ENCODE measurements at places on chromosomes 12 and 14.
A peak's percentile ranks its signal among the peaks of the same experiment; 100 is the strongest.

GRCh38 chr12:54217774-54218241, 29.0 kb upstream of the SMUG1 start:
- peak; percentile 49 for DNase-seq
- H3K27me3 ChIP-seq = peaks cover 17% of the 10 kb centered on the region
- H3K27ac ChIP-seq = no peak overlapping the region
- peaks cover 24% of the 10 kb centered on the region for H3K4me1 ChIP-seq
- H3K4me3 ChIP-seq = peak overlapping the region; percentile 81
- H3K36me3 ChIP-seq = no peaks in the 10 kb centered on the region

DNA sequence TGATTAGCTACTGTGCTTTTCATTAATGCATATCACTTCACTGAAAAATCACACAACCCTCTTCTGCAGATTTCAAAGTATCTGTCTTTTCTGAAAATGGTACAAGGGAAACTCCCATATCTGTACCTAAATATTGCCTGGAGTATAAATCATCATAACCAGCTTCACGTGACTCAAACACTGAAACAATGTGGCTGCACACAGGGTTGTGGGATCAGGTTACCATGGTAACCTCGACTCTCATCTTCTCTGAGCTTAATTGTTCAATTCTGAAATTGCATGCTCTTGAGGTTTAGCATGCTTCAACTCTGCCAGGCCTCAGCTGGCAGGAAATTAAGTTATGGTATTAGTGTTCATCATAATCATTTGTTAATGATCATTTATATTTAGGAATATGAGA, 77.5 kb upstream of the CPSF6 start:
- H3K4me3 ChIP-seq = no peak overlapping the region
- no peaks in the 10 kb centered on the region for H3K4me1 ChIP-seq
- H3K36me3 ChIP-seq = no peaks in the 10 kb centered on the region
- H3K27ac ChIP-seq = no peak overlapping the region
- DNase-seq = no peak
- H3K27me3 ChIP-seq = no peaks in the 10 kb centered on the region

GRCh38 chr14:72573725-72574417, 320.0 kb downstream of the DPF3 start:
- H3K36me3 ChIP-seq = no peaks in the 10 kb centered on the region
- no peak for DNase-seq
- peaks cover 1% of the 10 kb centered on the region for H3K27me3 ChIP-seq
- no peaks in the 10 kb centered on the region for H3K4me1 ChIP-seq
- no peak overlapping the region for H3K27ac ChIP-seq
- no peak overlapping the region for H3K4me3 ChIP-seq

DNA sequence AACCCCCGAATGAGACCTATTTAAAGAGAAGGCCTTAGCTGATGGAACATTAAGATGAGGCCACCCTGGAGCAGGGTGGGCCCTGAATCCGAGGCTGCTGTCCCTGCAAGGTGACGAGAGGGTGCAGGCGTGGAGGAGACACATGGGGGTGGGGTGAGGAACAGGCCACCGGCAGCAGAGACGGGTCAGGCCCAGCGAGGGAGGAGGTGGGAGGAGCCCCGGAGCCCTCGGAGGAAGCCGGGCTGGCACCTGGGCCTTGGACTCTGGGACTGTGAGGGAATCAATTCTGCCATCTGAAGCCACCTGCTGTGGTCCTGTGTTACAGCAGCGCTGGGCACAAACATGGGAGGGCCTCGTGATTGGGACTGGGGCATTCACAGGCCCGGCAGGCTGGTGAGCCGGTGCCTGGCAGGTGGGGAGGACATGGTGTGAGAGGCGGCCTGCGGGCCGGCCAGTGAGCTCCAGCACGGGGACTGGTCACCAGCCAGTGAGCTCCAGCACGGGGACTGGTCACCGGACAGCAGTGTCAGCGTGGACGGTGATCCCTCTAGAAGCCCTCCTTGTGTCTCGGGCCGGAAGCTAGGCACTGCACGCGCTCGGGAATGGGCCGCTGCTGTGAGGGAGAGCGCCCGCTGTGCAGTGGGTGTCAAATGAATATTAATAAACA, 46.7 kb downstream of the NOC4L start:
- no peak overlapping the region for H3K27ac ChIP-seq
- peak overlapping the region; percentile 70 for H3K4me3 ChIP-seq
- H3K36me3 ChIP-seq = no peaks in the 10 kb centered on the region
- peaks cover 10% of the 10 kb centered on the region for H3K27me3 ChIP-seq

GRCh38 chr12:9910716-9911421, 21.3 kb downstream of the CLEC2A start:
- no peak overlapping the region for H3K4me3 ChIP-seq
- DNase-seq = no peak
- H3K27ac ChIP-seq = no peak overlapping the region
- peaks cover 4% of the 10 kb centered on the region for H3K4me1 ChIP-seq
- peaks cover 6% of the 10 kb centered on the region for H3K27me3 ChIP-seq
- H3K36me3 ChIP-seq = peaks cover 29% of the 10 kb centered on the region

DNA sequence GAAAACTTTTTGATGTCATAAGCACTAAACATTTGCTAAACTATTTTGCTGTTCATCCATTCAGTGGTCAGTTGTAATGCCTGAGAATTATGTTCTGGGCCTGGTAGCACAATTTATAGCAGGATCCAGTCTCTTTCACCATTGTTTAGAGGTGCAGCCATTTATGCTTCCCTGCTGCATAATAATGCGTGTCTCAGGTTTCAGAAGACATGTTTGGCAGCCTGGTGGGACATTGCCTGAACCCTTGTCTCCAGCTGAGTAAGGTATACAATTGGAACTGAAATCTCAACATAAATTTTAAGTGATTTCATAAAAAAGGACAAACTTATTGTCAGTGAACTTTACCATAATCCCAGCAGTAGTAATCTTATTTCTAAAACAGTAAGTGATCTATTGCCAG, 94.8 kb downstream of the POLR3B start:
- no peak overlapping the region for H3K4me3 ChIP-seq
- no peak for DNase-seq
- H3K36me3 ChIP-seq = no peaks in the 10 kb centered on the region

DNA sequence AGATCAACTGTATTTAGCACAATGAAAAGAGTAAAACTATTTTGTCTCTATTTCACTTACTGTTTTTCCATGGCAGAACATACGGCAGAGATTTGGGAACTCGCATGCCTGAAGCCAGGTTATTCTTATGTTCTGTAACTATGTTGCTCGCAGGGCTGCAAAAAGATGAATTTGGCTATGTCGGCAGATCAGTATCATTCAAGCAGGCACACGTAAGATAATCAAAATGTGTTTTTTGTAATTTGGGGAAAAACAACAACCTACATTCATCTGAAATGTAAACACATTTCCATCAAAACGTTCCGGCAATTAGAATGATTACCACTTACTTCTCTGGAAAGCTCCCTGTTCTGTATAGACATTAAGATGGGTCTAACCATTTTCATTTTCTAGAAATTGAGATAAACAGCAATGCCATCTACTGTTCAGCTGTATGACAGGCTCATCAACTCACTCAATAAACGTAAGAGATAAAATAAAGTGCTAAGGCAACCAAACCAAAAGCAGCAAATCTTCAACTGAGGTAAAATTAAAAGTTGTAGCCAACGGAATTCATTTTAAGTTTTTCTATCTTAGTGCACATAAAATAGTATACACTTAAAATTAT, 13.0 kb downstream of the GTSF1 start:
- H3K4me1 ChIP-seq = no peaks in the 10 kb centered on the region
- H3K27ac ChIP-seq = no peak overlapping the region
- H3K36me3 ChIP-seq = no peaks in the 10 kb centered on the region
- no peaks in the 10 kb centered on the region for H3K27me3 ChIP-seq
- DNase-seq = no peak

DNA sequence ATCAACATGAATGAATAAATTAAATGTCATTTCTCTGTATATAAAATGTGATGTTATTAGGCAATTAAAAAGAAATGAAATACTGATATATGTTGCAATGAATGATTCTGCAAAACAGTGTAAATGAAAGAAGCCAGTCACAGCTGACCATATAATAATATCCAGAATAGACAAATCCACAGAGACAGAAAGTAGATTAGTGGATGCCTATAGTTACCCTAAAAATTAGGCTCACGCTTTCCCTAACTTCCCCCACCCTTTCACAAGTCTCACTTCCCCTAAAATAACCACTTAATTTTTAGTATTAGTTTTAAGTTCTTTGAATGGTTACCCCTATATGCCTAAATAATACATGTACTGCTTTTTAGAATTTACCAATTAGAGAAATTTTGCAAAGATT, 348.9 kb upstream of the FAR2 start:
- H3K36me3 ChIP-seq = no peaks in the 10 kb centered on the region
- H3K4me1 ChIP-seq = no peaks in the 10 kb centered on the region
- H3K27me3 ChIP-seq = peaks cover 1% of the 10 kb centered on the region
- DNase-seq = no peak
- no peak overlapping the region for H3K27ac ChIP-seq
- H3K4me3 ChIP-seq = no peak overlapping the region

- H3K4me1 ChIP-seq = peaks cover 4% of the 10 kb centered on the region
- H3K36me3 ChIP-seq = no peaks in the 10 kb centered on the region
- DNase-seq = no peak
- no peak overlapping the region for H3K4me3 ChIP-seq
- H3K27ac ChIP-seq = peak overlapping the region; percentile 28
Measured at GRCh38 chr12:122394626-122395194, 27.8 kb downstream of the CLIP1 start.

GRCh38 chr12:104743202-104743580, 214.9 kb downstream of the SLC41A2 start:
- peaks cover 3% of the 10 kb centered on the region for H3K27me3 ChIP-seq
- H3K4me1 ChIP-seq = peaks cover 3% of the 10 kb centered on the region
- no peak overlapping the region for H3K4me3 ChIP-seq
- DNase-seq = no peak
- no peaks in the 10 kb centered on the region for H3K36me3 ChIP-seq

DNA sequence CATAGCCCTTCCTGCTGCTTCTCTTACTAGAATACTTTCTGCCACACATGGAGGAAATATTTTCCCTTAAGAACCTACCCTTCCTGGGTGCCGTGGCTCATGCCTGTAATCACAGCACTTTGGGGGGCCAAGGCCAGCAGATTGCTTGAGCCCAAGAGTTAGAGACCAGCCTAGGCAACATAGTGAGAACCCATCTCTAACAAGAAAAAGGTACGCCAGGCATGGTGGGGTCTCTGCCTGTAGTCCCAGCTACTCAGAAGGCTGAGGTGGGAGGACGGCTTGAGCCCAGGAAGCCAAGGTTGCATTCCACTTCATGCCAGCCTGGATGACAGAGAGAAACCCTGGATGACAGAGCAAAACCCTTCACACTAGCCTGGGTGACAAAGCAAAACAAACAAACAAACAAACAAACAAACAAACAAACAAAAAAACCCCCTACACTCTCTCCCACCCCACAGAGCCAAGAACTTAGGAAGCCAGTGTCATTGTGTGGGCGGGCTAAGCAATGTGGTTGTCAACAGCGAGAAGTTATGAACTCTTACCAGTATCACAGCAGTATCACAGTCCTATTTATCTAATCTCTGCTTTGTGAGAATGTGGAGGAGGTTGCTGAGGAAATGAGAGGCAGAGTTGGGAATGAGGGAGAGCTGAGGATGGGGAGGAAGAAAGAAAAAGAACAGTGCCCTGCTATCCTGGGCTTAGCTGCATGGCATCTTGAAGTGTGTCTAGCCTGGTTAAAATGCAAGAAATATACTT, 53.8 kb upstream of the CLEC14A start:
- H3K4me1 ChIP-seq = peaks cover 25% of the 10 kb centered on the region
- no peaks in the 10 kb centered on the region for H3K27me3 ChIP-seq
- H3K36me3 ChIP-seq = no peaks in the 10 kb centered on the region
- H3K4me3 ChIP-seq = no peak overlapping the region

- H3K4me3 ChIP-seq = no peak overlapping the region
- H3K36me3 ChIP-seq = no peaks in the 10 kb centered on the region
- H3K27ac ChIP-seq = no peak overlapping the region
Measured at GRCh38 chr14:99880651-99881420, 87.6 kb downstream of the EML1 start.

- no peaks in the 10 kb centered on the region for H3K27me3 ChIP-seq
- H3K4me3 ChIP-seq = no peak overlapping the region
- no peaks in the 10 kb centered on the region for H3K36me3 ChIP-seq
- no peak for DNase-seq
- peaks cover 16% of the 10 kb centered on the region for H3K4me1 ChIP-seq
Measured at GRCh38 chr12:116187151-116187511, 90.4 kb downstream of the MED13L start.

DNA sequence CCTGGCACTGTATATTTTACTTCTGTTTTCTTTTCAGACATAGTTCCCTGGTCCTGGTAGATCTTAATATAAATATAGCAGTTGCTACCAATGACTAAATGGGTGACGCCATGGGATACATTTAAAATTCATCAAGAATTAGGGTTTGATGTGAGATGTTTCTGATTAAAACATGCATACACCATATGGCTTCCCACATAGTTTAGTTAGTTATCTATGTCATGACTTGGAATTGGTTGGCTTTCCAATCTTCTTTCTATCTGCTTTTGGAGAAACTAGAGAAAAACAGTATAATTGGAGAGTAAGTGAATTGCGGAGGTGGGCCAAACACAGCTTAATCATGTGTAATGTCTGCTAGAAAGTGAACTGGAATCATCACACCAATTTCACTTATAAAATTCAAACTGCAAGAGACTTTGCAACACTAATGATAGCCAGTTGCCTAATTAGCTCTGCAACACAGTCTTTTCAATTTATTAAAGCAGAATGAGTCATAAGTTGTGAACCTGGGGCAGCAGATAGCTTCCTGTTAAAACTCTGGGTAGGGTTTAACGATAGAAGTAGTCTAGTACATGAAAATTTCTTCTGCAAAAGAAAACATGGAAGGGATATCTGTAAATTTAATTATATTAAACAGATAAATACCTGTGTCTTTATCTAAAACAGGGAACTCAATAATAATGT, 295.2 kb downstream of the SLC16A7 start:
- H3K27ac ChIP-seq = no peak overlapping the region
- no peak for DNase-seq
- no peak overlapping the region for H3K4me3 ChIP-seq
- no peaks in the 10 kb centered on the region for H3K27me3 ChIP-seq

DNA sequence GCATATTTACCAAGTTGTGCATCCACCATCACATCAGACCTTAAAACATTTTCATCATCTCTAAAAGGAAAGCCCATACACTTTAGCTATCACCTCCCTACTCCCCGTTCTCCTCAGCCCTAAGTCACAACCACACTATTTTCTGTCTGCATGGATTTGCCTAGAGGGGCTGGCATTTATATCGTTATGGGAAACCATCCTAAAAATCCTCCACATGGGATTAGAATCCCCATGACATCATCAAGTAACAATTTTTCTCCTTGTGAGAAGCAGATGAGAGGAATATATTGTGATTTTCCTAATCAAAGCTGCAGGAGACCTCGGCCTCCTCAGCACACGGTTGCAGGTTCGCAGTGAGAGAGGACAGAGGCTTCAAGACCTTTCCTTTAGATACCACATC, 114.1 kb downstream of the SLC15A4 start:
- H3K4me3 ChIP-seq = no peak overlapping the region
- DNase-seq = no peak
- H3K27ac ChIP-seq = no peak overlapping the region

DNA sequence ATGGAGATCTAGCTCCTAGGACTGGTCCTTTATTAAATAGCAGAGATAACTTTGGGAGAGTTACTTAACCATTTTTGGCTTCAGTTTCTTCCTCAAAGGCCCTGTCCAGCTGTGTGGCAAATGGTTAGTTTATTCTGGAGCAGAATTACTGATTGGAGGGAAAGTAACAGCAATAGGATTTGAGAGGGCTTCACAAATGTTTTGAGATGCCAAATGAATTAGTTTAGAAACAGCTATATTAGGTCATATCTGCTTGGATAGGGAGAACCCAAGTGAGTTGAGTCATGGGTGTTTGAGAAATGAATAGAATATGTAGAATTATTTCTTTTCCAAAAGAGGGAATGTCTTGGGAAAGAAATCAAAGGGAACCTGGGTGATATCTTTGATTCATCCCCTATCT, 17.5 kb downstream of the RASSF3 start:
- H3K4me1 ChIP-seq = peaks cover 42% of the 10 kb centered on the region
- DNase-seq = no peak
- no peak overlapping the region for H3K27ac ChIP-seq

Measured in endothelial cell (in vitro differentiated cells).